ENCODE measurements at places on chromosomes 4 and X.

GRCh38 chr4:154779362-154779947 lies 1.6 kb upstream of the RBM46 start:
- peaks cover 18% of the 10 kb centered on the region for H3K27me3 ChIP-seq
- no peaks in the 10 kb centered on the region for H3K4me1 ChIP-seq
- H3K36me3 ChIP-seq = no peaks in the 10 kb centered on the region
- no peak overlapping the region for H3K27ac ChIP-seq
- no peak for DNase-seq

- H3K4me3 ChIP-seq = peak overlapping the region; percentile 78
- H3K4me1 ChIP-seq = peaks cover 21% of the 10 kb centered on the region
- no peaks in the 10 kb centered on the region for H3K27me3 ChIP-seq
Measured at GRCh38 chrX:37847733-37848197, 394 bp upstream of the DYNLT3 start.

DNA sequence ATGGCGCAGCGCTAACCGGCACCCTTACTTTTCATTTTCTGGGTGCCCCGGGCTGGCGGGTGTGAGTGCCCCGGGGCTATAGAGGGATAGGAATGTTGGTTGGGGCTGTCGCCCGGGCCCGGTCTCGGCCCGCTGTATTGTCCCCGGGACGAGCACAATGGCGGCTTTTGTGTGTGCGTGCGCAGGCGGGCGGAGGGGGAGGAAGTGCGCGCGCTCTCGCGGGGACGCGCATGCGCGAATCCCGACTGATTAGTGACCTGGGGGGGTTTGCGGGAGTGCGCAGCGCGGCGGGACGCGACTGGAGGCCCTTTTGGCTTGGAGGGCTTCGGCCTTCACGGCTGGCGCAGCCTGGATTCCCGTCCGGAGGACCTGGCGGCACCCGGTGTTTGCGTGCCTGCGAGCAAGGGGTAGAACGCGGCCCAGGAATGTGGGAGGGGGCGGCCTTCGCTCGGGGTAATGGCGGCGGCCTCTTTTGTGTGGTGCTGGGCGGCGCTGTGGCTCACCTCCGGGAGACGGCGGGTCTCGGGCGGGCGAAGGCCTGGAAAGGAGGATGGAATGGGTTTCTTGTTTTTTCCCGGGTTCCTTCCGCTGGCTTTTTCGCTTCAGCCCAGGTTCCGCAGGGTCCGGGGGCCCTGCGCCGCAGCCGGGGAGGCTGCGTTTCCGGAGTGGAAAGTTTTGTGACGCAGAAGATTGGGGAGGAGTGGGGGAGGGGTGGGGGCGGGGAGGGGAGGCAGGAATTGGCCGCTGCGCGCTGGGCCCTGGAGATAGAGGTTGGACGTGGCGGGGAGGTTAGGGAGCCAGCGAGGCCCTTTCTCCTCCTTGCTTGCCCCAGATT lies 618 bp downstream of the DDX3X start:
- no peaks in the 10 kb centered on the region for H3K27me3 ChIP-seq
- peak overlapping the region; percentile 93 for H3K4me3 ChIP-seq
- H3K36me3 ChIP-seq = peaks cover 38% of the 10 kb centered on the region
- peaks cover 37% of the 10 kb centered on the region for H3K4me1 ChIP-seq

- H3K4me1 ChIP-seq = no peaks in the 10 kb centered on the region
- no peak for DNase-seq
- H3K27ac ChIP-seq = no peak overlapping the region
Measured at GRCh38 chr4:7340553-7341433, 93.9 kb downstream of the PSAPL1 start.

GRCh38 chrX:106170318-106170717 lies 2.2 kb downstream of the PWWP3B start:
- DNase-seq = no peak
- no peaks in the 10 kb centered on the region for H3K4me1 ChIP-seq
- H3K27ac ChIP-seq = no peak overlapping the region
- no peaks in the 10 kb centered on the region for H3K36me3 ChIP-seq

GRCh38 chr4:24219209-24219608 lies 329.4 kb upstream of the PPARGC1A start:
- no peaks in the 10 kb centered on the region for H3K27me3 ChIP-seq
- H3K4me3 ChIP-seq = no peak overlapping the region
- no peaks in the 10 kb centered on the region for H3K36me3 ChIP-seq
- H3K27ac ChIP-seq = no peak overlapping the region
- no peaks in the 10 kb centered on the region for H3K4me1 ChIP-seq

DNA sequence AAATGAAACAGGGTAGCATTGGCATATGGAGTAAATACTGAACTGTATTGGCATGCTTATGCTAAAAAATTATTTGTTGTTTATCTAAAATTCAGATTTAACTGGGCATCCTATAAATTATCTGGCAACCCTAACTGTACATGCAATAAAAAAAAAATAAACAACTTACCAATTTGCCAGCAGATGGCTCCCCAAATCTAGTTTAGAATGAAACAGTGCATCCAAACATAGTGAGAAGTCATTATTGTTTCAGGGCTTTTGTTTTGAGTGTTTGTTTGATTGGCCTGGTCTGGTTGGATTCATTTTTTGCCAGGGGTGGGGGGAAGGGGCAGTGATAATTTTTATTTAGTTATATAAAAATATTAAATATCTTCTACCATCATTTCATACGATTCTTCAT lies 12.8 kb upstream of the NSUN7 start:
- no peak overlapping the region for H3K27ac ChIP-seq
- peak; percentile 15 for DNase-seq
- peaks cover 17% of the 10 kb centered on the region for H3K4me1 ChIP-seq
- peaks cover 7% of the 10 kb centered on the region for H3K27me3 ChIP-seq
- no peaks in the 10 kb centered on the region for H3K36me3 ChIP-seq

DNA sequence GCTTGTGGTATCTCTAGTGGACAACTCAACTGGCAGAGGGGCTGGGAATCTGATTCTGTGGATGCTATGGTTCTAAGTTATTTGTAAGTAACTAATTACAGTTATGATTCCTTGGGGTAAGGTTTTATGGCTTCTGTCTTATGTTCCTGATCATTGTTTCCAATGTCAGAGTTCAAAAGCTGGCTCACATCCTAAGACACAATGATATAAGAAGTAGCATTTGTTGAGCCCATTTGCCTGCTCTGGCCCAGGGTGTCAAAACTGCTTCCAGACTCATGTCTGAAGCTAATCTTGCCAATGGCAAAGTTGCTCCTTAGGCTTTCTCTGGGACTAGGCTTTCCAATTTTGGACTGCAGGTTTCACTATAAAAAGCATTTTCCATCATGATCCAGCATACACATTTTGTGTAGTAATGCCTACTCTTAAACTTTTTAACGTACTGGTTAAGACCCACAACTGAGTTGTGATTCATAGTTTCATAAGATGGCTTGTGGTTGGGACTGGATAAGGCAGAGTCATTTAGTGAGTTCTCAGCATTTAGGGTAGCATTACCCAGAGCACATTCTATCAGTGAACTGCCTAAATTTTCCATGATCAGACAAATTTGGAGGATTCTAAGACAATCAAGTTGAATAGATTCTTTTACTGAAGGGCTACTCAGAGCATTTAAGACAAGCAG lies 50.0 kb downstream of the CCNI start:
- H3K4me3 ChIP-seq = no peak overlapping the region
- H3K36me3 ChIP-seq = peaks cover 14% of the 10 kb centered on the region
- peak; percentile 17 for DNase-seq

DNA sequence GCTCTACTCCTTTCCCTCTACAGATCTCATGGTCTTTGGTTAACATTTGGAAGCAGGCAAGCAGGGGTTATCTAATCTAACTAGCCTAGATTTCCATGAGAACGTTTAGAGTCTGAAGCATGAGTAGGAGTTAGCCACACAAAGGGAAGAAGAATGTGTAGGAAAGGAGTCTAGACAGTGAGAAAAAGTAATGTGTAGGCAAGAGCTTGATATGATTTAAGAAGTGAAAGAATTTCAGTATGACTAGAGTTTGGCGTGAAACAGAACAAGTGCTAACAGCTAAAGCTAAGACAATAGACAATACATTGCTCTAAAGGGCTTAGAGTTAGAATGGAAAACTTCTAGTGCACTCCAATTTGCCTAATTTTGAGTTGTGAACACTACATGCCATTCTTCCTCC lies 10.8 kb downstream of the CXCL8 start:
- H3K4me3 ChIP-seq = no peak overlapping the region
- no peaks in the 10 kb centered on the region for H3K4me1 ChIP-seq
- no peak for DNase-seq
- H3K27me3 ChIP-seq = peaks cover 6% of the 10 kb centered on the region
- H3K27ac ChIP-seq = no peak overlapping the region
- H3K36me3 ChIP-seq = no peaks in the 10 kb centered on the region

GRCh38 chrX:100643956-100644860 lies at the start of gene SRPX2:
TSS of gene SRPX2 (plus strand) at chrX:100644199. CDS start at chrX:100646323, 2,124 bp downstream.
- no peaks in the 10 kb centered on the region for H3K4me1 ChIP-seq
- peaks cover 10% of the 10 kb centered on the region for H3K27me3 ChIP-seq
- H3K27ac ChIP-seq = no peak within 1 kb of the TSS
- no peaks in the 10 kb centered on the region for H3K36me3 ChIP-seq
- DNase-seq = no peak
- no peak within 1 kb of the TSS for H3K4me3 ChIP-seq

DNA sequence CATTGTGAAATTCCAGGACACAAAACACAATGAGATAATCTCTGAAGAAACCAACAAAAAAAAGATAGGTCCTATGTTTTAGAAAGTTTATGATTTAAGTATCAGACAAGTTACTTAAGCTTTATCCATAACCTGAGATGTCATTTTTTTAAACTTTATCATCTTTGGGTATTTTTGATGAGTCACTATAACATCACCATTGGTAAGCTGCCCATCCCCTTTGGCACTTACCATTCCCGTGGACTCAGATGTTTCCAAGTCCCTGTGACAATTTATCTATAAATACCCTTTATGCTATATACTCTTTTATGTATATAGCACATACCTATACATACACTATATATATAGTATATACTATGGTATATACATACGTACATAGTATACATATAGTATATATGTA lies 198.9 kb upstream of the GEMIN8 start:
- H3K27me3 ChIP-seq = no peaks in the 10 kb centered on the region
- no peak overlapping the region for H3K4me3 ChIP-seq
- DNase-seq = no peak
- H3K4me1 ChIP-seq = no peaks in the 10 kb centered on the region

DNA sequence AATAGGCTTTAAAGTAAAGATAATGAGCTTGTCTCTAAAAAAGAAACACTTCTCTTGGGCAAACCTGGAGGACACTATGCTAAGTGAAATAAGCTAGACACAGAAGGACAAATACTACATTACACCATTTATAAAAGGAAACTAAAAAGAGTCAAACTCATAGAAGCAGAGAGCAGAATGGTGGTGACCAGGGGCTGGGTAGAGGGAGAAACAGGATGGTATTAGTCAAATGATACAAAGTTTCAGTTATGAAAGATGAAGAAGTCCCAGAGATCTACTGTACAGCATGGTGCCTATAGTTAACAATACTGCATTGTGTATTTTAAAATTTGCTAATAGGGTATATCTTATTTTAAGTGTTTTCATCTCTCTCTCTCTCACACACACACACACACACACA lies 28.5 kb downstream of the ACSL4 start:
- H3K27me3 ChIP-seq = no peaks in the 10 kb centered on the region
- H3K27ac ChIP-seq = peak overlapping the region; percentile 16
- DNase-seq = no peak
- H3K4me1 ChIP-seq = peaks cover 44% of the 10 kb centered on the region
- peaks cover 18% of the 10 kb centered on the region for H3K36me3 ChIP-seq

- H3K36me3 ChIP-seq = peaks cover 22% of the 10 kb centered on the region
- DNase-seq = peak; percentile 16
- peak overlapping the region; percentile 30 for H3K4me3 ChIP-seq
- H3K4me1 ChIP-seq = peaks cover 66% of the 10 kb centered on the region
Measured at GRCh38 chrX:42128020-42128419, 204.7 kb upstream of the CASK start.

- H3K27me3 ChIP-seq = peaks cover 5% of the 10 kb centered on the region
- H3K4me1 ChIP-seq = no peaks in the 10 kb centered on the region
- no peak overlapping the region for H3K4me3 ChIP-seq
- DNase-seq = no peak
- no peak overlapping the region for H3K27ac ChIP-seq
Measured at GRCh38 chr4:118941149-118941548, 52.5 kb downstream of the SYNPO2 start.

DNA sequence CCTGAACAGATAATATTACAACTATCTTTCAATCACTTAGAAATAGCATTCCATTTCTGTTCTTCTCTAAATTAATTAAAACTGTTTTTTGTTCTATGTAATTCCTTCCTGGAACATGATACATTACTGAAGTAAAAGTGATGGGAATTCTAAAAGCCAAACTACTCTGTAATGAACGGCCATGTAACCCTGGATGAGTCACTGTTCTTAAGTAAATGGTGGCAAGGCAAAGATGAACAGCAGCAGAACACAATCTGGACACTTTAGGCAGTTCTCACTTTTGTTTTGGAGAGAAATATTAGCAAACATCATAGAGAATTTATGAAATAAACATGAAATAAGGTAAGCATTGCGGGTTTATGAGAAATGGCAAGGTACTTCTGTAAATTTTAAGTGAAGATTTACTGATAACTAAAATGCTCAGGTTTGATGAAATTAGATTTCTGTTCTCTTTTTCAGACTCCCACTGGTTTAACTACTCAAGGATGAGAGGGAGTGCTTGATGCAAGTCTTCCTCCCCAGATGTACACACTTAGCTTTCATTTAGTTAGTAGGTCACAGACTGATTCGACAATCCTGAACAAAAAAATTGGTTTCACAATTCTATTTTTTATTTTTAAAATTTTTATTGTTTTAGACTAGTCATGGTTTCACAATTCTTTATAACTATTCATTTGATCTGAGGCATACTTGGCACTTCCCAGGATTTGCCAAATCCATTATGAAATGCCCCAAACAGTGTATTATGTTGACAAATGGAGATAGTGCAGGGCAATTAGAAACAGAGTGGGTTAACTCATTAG lies 964 bp upstream of the GPR82 start:
- peaks cover 37% of the 10 kb centered on the region for H3K36me3 ChIP-seq
- H3K4me3 ChIP-seq = no peak overlapping the region
- peaks cover 37% of the 10 kb centered on the region for H3K4me1 ChIP-seq
- H3K27ac ChIP-seq = no peak overlapping the region

GRCh38 chr4:39274503-39274902 lies 91.7 kb downstream of the RFC1 start:
- no peaks in the 10 kb centered on the region for H3K36me3 ChIP-seq
- no peak overlapping the region for H3K27ac ChIP-seq
- DNase-seq = no peak
- H3K4me1 ChIP-seq = no peaks in the 10 kb centered on the region
- H3K4me3 ChIP-seq = no peak overlapping the region

DNA sequence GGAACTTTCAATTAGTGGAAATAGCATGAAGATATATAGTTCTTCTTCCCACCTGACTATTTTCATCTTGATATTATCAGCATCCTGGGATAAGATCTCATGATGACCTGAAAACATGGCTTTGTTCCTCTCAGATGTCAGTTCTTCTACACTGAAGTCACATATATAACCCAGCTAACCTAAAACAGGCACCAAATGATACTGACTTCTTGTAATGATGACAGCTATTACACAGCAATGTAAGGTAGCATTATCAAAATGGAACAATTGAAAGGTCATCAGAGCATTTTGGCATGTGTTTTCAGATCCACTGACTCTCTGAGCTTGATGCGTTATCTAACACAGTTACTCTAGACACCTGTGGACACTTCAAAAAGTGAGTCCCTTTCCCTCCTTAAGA lies 469.9 kb downstream of the INPP4B start:
- no peak for DNase-seq
- H3K36me3 ChIP-seq = peaks cover 42% of the 10 kb centered on the region
- no peaks in the 10 kb centered on the region for H3K27me3 ChIP-seq
- H3K4me3 ChIP-seq = peak overlapping the region; percentile 3
- H3K4me1 ChIP-seq = peaks cover 79% of the 10 kb centered on the region
- no peak overlapping the region for H3K27ac ChIP-seq
